ENCODE measurements at places on chromosomes 13 and 19.

DNA sequence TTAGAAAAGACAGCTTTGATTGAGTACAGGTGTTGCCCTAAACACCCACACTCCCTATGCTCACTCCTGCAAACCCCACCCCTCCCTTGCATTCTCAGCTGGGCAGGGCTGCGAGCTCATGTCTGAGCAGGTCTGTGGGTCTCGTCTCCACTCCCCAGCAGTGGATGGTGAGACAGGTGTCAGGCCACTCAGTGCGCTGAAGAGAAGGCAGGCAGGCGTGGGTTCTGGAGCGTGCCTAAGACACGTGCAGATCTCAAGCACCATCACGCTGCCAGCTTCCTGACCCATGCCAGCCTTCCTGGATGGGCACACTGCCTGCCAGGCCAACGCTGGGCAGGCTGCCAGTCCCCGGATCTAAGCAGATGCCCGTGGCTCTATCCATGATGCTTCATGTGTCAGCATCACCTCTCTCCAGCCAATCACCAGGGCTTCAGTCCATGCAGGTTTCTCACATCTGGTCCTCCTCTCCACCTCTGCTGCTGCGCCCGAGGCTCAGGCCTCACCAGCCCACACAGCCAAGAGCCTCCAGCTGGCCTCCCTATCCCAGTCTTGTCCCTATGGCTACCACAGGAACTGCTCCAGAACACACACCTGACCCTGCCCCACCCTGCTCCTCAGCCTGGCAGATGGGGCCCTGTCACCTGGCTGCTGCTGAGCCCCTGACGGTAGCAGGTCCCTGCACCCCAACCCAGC lies 42.6 kb downstream of the EPS15L1 start:
- no peak for DNase-seq

DNA sequence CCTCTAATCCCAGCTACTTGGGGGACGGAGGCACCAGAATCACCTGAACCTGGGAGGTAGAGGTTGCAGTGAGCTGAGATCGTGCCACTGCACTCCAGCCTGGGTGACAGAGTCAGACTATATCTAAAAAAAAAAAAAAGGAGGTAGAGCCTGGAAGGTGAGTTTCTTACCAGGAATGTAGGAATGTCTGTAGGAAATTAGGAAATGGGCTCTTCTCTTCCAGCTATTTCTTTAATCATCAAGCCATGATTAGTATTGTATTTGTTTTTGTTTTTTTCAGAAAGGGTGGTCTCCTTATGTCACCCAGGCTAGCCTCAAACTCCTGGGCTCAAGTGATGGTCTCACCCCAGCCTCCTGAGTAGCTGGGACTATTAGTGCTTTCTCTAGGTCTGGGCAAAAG lies 26.3 kb upstream of the SERP2 start:
- DNase-seq, result no peak

- no peak for DNase-seq
Observed at GRCh38 chr13:111047326-111047725, 67.8 kb upstream of the ARHGEF7 start.

DNA sequence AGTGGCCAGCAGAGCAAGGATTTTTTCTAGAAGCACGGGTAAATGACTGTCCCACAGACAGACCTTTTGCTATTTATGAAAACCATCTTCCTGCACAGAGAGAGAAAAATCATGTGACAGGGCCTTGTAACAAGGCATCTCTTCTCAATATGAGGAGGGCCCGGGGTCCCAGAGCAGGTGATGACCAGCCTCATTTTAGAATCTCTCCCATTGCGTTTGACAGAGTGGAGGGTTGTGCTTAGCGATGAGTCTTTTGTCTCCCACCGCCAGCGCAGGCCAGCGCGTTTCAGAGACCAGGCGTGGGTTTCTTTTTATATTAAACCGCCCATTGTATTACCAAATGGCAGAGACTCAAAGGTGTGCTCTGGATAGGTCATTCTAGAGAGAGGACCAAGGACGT lies 97.4 kb upstream of the UBL3 start:
- DNase-seq, result no peak

DNA sequence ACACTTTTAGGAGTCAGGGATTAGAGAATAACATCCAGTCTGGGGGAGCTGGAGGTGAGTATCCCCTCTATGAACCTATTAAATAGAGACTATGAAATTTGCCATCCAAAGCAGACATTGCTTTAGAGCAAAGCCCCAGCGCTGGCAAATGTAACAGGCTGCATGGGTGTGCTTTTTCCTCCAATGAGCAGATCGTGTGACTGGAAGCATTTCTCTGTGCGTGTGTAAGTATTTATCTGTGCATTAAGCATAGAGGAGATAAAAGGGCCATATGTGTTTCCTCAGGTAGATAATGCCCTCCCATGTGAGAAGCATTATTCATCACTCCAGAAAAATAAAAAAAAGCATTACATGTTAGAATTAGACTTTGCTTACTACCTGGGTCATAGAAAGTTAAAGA lies 924 bp downstream of the TNFSF13B start:
- no peak for DNase-seq

DNA sequence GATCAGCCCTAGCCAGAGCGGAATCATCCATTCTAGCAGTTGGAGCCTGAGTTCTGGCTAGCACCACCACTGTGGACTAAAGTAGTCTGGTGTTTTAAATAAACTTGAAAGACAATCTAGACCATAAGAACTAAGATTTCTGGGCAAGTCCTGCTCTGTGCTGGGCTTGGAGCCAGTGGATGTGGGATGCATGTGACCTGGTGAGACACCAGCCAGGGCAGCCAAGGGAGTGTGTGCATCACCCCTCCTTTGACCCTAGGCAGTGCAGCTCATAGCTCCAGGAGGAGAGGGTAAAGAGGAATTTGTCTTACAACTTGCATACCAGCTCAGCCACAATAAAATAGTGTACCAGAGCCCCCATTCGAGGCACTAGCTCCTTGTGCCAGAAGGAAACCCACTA lies 21.0 kb downstream of the ITGBL1 start:
- no peak for DNase-seq

- no peak for DNase-seq
Observed at GRCh38 chr13:85828094-85828684, 29.0 kb upstream of the SLITRK6 start.

- no peak for DNase-seq
Observed at GRCh38 chr19:57512845-57513244, 13.1 kb downstream of the ZNF773 start.

- DNase-seq, result no peak
Observed at GRCh38 chr13:106383791-106384190, 151.7 kb downstream of the EFNB2 start.

GRCh38 chr19:36115453-36116343 lies at the start of gene TBCB:
Gene TBCB, plus strand, starts transcription at chr19:36115468. Its CDS starts 93 bp downstream, at chr19:36115561.
- DNase-seq, result peak; percentile 53

GRCh38 chr13:93227878-93228642 lies 1.5 kb downstream of the GPC6 start:
- DNase-seq, result peak; percentile 92

GRCh38 chr19:16435238-16435917 lies 36.4 kb downstream of the EPS15L1 start:
- DNase-seq, result peak; percentile 47

GRCh38 chr13:19596960-19597361 lies 35.6 kb upstream of the TPTE2 start:
- DNase-seq, result no peak

GRCh38 chr19:45251452-45252354 lies 632 bp downstream of the MARK4 start:
- no peak for DNase-seq

DNA sequence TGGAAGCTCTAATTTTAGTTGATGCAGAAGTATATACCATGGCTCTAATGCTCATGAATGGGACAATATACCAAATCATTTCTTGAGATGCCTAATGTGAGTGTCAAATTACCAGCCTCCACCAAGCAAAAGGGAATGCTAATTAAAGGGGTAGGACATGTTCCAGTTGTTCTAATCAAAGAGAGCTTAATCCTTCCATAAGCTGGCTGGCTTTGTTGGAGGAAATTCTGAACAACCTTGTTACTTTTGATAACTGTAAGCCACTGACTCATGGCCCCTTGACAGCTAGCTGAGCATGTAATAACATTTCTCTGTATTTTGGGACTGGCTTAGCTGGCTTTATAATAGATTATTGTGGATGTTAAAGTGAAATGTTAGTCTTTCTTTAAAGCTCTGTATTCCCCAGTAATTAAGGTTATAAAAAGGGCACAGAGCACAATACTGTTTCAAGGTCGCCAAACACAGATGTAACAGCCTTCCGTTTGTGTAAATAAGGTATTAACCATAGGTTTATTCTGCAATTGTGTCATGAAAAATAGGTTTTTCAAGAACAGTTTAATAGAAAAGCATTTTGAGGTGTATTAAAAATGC lies 1194.0 kb downstream of the PCDH9 start:
- DNase-seq, result peak; percentile 8

- DNase-seq, result peak; percentile 34
Observed at GRCh38 chr19:15296841-15297415, 35.4 kb downstream of the BRD4 start.

DNA sequence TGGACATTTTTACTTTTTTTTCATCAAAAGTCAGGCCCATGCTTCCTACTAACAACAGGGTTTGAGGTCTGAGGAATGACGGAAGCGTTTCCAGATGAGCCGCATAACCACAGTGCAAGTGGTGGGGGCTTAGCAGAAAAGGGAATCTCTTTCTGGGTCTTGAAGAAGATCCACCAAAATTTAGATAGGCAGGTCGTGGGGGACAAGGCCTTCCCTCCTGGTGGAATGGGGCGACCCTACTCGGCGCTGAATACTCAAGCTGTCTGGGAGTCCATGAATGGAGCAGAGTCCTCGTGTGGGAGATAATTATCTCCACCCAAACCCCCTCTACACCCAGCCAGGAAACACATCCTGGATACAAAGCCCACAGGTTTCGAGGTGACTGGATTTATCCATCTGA lies 36.9 kb downstream of the CARS2 start:
- no peak for DNase-seq

- no peak for DNase-seq
Observed at GRCh38 chr13:59464926-59465325, 698.8 kb downstream of the DIAPH3 start.

DNA sequence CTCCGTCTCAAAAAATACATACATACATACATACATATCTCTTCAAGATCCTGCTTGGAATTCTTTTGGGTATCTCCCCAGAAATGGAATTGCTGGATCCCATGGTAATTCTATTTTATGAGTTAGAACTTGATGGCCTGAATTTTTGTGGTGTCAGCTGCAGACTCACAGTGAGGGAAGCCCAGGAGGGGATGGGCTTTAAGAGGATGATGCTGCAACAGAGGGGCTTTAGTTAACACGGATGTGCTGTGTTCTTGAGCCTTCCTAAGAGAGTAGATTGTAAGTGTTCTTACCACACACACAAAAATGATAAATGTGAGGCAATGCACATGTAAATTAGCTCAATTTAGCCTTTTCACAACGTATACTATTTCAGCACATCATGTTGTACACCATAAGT lies 31.8 kb downstream of the CACNG6 start:
- DNase-seq, result no peak

DNA sequence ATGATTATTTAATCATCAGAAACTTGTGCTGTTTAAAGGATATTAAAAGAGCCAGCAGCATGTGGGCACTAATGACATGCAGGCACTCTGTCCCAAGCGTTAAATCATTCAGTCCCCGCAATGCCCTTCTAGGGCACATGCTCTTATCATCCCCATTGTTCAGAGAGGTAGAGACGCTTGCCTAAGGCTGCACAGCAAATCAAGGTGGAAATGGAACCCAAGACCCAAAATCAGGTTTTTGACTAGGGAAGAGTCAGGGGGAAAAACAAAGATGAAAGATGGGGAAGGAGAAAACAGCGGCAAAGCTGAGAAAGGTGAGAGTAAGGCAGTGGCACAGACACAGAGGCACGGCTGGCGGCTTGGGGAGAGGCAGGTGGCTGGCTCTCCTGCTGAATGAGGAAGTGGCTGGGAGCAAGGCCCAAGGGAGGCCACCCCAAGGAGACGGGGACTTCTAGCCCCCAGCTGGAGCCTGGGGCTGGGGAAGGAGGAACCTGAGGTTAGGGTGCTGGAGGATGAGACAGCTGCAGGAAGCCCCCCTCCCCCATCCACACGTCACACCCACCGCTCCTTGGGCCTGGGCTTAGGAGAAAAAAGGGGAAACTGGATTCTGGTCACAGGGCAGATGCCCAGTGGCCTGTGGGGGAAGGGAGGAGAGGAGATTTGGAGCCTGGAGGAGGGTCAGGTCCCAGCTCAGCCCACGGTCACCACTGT lies 1.0 kb upstream of the TYROBP start:
- no peak for DNase-seq

- DNase-seq, result no peak
Observed at GRCh38 chr19:43462383-43462782, 3.0 kb downstream of the LYPD3 start.

DNA sequence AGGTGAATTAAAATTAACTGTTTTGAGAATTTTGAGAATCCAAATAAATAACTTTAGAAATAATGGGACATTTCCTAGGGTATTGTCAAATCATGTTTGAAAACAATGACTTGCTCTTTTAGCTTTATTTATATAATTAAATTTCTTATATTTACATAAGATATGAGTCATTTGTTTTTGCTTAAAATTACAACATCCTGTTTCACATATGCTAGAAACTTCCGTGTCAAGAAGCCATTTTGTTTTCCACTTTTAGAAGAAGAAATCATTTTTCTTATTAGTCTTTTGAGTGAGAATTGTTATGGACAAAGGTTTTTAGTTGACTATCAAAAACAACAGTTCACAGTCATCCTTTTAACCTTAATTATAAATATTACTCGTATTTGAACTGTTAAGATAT lies 48.2 kb downstream of the DPY19L3 start:
- DNase-seq, result no peak

- DNase-seq, result peak; percentile 72
Observed at GRCh38 chr19:1495799-1496713, 5.1 kb downstream of the REEP6 start.

GRCh38 chr19:16074488-16075365 lies 1.6 kb upstream of the TPM4 start:
- DNase-seq, result no peak

DNA sequence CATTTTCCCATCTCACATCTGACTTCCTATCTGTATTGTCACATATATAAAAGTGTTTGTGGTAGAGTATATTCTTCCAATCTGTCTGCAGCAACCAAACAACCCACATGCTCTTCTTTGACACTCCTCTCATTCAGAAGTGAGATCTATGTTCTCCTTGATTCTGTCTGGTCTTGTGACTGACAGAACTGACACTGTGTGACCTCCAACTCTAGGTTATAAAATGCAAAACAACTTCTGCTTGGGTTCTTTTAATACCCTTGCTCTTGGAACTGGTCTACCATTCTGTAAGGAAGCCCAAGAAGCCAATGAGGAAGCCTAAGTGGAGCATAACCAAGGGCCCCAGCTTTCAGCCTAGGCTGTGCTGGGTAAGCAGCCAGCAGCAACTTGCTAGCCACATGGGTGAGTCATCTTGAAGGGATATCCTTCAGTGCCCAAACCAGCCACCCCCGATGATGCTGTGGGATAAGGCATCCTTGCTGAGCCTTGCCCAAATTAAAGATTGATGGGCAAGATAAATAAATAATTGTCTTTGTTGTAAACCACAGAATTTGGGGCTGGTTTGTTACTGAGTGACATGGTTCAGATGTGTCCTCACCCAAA lies 18.4 kb upstream of the ITM2B start:
- DNase-seq, result no peak

Data from ELF-1 (cell line).